ENCODE measurements at places on chromosomes 7 and 10.

DNA sequence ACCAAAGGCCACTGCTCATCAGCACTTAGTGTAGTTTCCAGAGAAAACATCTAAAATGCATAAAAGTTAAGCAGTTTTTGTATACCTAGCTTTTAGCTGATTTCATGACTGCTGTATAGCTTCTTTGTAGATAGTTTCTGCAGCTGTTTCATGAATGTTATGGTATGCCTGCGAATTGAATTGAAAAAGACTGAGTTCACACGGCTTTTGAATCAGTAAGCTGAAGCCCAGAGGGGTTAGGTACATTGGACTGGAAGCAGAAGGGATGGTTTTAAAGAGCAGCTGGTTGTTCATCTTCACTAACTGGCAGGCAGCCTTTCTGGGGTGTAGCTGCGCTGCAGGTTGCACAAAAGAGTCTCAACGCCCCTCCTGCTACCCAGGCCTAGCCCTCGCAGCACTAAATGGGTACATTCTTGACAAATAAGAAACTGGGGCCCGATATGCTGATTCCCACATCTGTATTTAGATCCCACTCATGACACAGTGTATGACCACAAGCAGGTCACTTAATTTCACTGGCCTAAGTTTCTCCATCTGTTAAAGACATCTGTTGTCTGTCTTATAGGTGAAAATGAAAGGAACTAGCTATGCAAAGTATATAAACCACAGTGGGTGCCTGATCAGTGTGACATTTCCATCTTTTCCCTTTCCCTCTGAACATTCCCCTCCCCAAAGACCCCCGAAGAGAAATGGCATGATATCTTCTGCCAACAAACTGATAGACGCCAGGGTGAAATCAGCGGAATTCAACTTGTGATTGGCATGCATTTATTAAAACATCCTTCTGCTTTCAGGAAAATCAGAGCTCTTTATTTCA, 85.9 kb upstream of the AGBL3 start:
- DNase-seq: no peak

DNA sequence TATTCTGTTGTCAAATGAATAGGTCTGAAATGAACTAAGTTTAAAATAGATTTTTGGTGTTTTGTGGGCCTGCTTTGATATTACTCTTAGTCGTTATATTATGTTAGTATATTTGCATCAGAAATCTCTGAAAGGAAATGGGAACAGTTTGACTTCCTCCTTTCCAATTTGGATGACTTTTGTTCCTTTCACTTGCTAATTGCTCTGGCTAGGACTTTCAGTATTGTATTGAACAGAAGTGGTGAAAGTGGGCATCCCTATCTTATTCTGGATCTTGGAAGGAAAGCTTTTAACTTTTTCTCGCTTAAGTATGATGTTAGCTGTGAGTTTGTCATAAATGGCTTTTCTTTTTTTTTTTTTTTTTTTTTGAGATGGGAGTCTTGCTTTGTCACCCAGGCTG, 273.6 kb upstream of the DKK1 start:
- no peak for DNase-seq

DNA sequence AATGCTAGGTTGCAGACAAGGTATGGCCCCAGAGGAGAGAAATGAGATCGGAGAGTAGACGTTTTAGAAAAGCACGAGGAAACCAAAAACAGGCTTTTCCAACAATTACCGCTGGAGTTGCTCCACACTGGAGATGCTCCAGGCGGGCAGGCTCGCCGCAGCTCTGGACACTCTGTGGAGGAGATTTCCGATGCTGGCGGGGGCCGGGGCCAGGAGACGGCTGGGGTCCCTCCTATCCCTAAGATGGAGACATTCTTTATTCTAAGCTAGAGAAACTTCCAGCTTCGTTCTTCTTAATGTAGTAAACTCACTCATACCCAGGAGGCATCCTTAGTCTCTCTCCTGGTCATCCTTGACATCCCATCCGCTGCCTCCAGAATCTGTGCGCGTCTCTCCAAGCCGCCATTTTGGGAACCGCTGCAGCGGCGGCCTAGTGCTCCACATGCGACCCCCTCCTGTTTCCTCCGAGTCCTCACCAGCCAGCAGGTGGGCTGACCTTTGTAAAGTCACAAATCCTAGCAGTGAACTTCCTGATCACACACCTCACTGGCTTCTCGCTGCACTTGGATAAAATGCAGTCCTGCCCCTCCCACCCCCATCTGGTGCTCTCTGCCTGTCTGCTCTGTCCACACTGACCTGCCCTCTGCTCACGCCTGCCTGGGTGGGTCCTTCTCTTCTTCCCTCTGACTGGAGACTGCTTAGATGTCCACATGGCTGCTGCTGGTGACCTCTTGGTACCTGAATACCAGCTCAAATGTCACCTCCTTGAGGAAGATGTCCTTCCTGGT, 11.9 kb downstream of the PYROXD2 start:
- DNase-seq: no peak

DNA sequence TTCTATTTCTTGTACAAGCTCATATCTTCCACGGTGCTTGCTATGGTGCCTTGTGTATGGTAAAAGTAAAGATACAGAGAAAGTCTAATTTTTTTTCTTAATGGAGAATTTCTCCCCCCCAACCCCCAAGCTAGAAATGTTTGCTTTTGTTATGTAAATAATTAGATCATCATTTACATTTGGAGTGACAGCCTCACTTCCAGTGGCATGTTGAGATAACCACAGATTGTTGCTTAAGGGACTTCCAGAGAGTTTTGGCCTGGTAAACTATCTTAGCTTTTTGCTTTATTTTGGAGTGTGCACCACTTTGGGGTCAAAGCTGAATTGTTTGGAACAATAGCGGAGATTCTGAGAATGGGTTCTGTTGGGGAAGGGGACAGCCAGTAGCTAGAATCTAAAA, 129.7 kb downstream of the ZNF365 start:
- DNase-seq: no peak

DNA sequence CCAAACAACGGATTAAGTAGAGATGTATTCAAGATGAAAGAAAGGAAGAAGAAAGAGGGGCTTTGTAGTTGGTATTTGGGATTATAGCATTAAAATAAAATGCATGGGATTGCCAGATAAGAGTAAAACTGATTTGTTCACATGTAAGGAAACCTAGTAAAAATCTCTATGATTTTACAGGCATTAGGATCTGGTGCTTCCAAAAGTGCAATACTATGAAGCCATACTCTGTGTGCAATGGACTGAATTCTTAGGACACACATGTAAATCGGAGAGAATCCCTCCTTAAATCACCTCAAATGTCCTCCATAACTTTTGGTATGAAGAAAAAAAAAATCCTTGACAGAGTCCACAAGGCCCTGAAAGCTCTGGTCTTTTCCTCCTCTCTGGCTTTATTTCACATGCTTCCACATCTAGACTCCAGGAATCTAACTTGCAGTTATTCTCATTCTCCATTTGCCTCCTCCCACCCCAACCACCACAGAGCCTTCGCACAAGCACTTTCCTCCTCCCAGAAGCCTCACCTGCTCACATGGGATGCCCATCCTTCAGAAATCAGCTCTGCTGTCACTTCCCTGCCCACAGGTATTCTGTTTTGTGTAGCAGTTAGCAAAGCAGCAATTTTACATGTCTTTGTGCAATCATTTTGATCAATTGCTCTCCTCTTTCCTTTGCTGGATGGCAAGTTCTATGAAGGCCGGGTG, 378.3 kb downstream of the KCNMA1 start:
- DNase-seq: no peak

DNA sequence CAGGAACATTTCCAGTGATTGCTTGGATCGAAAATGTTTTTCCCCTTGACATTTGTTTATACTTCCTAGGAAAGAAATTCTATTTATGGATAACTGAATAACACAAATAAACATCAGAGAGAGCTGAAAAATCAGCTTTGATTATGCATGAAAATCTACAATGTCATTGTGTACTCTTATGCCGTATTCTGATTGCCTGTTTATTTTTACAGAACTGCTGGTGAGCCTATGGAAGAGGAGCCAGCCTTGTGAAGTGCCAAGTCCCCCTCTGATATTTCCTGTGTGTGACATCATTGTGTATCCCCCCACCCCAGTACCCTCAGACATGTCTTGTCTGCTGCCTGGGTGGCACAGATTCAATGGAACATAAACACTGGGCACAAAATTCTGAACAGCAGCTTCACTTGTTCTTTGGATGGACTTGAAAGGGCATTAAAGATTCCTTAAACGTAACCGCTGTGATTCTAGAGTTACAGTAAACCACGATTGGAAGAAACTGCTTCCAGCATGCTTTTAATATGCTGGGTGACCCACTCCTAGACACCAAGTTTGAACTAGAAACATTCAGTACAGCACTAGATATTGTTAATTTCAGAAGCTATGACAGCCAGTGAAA, 121.5 kb downstream of the TWIST1 start:
- DNase-seq: no peak
